Stimulated activated CD4-positive, alpha-beta T cell treated with anti-CD3 and anti-CD28 coated beads, Interleukin-4, amount 100 ng/mL, for 1 hour (primary cell): ENCODE measurements at places on chromosomes 11 and 22.

- no peak for DNase-seq
Observed at GRCh38 chr11:94181943-94182342, 53.3 kb downstream of the PANX1 start.

DNA sequence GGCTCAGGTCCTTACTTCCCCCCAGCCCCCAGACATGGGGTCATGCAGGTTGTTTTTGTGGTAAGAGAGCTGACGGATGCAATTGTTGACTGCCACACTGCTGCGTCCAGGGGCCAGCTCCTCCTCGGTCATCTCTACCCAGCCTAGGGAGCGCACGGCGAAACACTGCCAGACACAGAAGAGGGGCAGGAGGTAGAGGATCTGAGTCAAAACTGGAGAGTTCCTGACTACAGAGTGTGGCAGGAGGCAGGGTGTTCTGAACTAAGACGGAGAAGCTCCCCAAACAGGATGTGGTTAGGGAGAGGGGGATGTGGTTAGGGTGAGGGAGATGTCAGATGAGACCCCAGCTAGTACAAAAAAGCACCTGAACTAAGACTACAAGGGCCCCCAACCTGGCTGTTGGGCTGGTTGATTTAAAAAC is 12.3 kb downstream of the SMPD1 start:
- DNase-seq: no peak

DNA sequence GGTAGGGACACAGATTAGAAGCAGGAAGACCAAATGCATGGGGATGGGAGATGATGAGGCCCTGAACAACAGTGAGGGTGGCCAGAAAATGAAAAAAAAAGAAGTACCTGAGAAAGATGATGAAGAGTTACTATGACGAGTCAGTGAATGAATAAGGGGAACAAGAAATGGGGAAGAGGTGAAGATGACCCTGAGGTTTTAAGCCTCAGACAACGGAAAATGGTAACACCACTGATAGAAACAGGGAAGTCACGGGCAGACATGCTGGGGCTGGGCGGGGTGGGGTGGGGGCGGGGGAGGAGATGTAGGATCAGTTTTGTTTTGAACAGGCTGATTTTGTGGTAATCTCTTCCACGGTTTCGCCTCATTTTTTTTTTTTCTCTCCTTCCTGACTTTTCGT is 205.1 kb upstream of the CADM1 start:
- DNase-seq: no peak

DNA sequence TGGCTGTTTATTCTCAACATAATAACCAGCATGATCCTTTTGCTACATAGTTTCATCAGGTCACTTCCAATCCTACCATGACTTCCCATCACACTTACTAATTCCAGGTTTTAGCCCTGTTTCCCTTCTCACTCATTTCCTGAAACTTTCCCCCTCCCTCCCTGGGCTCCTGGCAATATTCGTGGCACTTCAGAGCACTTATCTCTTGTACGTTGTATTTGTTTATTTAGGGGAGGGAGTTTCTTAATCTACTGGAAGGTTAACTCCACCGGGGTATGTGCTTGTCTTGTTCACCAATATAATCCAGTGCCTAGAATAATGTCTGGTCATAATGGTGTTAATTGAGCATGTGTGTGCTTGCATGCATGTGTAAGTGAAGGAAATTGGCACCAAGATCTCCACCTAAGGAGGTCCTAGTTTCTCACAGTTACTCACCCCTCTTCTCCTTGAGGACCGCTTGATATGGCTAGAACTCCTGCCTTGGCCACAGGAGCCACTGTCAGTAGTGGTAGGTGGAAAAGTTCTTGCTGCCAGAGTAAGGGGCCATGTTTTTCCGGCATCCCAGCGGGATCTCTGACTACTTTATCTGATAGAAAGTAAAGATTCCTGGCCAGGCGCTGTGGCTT is 11.7 kb downstream of the EIF3L start:
- no peak for DNase-seq

GRCh38 chr11:1223346-1224110 is 662 bp downstream of the MUC5B start:
- DNase-seq: no peak

DNA sequence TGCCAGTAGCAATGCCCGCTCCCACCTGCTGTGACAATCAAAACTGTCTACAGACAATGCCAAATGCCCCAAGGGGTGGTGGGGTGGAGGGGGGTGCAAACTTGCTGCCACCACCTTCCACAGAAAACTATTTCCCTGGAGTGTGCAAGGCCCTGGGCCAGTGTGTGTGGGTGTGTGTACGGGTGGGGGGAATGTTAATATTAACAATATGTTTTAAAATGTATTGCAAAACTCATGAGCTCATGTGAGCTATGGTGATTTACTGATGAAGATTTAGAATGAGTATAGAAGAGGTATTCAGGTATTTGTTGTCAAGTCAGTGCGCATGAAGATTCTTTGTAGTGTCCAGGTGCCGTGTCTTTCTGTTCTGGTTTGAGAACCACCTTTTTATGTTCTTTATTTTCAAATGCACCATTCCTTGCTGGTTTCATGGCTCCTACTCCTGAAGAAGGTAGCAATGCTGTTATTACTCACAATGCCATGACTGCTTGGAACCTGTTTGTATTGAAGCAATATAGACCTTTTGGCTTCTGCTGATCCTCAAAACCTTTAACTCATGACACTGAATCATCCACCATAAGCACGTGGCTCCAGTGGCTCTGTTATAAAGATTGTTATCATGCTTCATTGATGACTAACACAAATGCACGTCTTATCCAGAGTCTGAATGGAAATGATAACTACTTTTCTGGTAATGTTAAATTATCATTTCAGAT is 29.9 kb upstream of the AQP11 start:
- DNase-seq: no peak

DNA sequence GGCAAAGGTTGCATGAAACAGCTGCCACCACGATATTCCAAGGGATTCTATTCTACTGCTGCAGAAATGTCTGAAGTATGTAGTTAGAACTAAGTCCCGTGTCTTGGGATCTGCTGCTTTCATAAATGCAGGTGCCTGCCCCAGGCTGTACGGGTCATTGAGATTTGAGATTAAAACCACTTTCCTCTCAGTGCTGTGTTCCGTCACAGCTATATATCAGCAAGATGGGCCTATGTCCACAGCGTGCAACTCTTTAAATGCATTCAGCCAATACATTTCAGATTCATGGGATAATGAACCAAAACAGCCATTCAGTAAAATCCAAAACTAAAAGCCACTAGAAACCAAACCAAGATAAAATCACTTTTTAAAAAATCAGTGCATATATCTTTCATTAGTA is 107.3 kb upstream of the LUZP2 start:
- DNase-seq: no peak

- DNase-seq: no peak
Observed at GRCh38 chr11:58617976-58618557, 4.4 kb upstream of the CNTF start.

GRCh38 chr11:46356924-46357482 is 9.7 kb downstream of the DGKZ start:
- no peak for DNase-seq

DNA sequence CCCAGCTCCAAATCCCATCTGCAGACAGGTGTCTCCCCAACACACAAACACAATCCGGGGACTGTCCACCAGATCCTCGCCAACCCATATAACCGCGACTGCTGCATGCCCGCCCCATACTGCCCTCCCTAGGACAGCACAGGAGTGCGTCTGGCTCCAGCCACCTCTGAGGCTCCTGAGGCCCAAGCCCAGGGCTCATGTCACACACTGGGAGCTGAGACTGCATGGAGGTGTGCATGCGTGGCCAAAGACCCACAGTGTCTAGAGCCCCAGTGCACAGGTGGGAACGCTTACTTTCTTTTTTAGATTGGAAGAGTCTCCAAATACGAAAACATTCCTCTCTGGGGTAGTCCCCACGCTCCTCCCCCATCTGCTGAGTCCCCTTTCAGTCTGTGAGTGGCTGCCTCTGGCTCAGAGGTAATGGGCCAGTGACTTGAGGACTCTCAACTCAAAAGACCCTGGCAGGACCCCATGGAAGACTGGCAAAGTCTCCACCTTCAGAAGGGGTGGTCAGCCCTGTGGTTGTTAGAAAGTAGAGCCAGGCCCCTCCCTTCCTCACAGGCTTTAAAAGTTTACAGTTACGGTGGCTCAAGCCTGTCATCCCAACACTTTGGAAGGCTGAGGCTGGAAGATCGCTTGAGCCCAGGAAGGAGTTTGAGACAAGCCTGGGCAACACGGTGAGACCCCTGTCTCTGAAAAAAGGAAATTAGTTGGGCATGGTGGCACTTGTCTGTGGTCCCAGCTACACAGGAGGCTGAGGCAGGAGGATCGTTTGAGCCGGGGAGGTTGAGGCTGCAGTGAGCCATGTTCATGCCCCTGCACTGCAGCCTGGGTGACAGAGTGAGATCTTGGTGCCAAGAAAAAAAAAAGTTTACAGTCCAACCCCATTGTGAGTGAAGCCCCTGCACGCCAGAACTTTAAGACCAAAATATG is 2.3 kb downstream of the CBX7 start:
- no peak for DNase-seq

DNA sequence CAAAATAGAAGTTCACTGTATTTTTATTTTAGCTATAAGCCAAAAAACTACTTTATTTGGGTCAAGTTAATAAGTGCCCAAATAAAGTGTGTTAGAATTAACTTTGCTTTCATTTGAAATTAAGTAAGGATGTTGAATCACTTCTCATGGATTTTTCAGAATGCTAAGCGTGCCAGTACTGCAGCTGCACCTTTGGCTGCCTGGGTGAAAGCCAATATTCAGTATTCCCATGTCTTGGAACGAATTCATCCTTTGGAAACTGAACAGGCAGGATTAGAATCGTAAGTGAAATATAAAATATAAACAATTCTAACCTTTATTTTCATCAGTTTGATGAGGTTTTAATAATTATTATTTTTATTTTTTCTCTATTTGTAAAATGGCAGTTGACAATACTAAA is 113.6 kb downstream of the DYNC2H1 start:
- DNase-seq: no peak

DNA sequence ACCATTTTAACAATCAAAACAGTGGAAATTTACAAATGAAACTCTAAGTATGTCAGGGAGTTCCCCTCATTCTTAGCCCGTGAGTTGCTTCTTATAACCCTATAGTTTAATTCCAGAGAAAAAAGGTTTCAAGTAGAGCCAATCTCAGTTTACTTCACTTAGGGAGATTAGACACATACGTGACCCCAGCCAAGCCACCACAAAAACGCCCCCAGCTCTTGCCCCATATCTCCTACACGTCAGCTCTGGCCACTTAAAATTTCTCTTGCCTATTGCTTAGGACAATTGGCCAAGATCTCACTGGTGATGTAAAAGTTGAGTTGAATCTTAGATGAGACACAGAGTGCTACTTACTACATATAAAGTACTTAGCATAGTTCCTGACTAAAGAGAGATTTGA is 166.4 kb downstream of the ETS1 start:
- DNase-seq: no peak

GRCh38 chr11:1377231-1377780 is 12.4 kb upstream of the BRSK2 start:
- no peak for DNase-seq

GRCh38 chr22:11627436-11627797 is 3900.6 kb upstream of the OR11H1 start:
- no peak for DNase-seq

DNA sequence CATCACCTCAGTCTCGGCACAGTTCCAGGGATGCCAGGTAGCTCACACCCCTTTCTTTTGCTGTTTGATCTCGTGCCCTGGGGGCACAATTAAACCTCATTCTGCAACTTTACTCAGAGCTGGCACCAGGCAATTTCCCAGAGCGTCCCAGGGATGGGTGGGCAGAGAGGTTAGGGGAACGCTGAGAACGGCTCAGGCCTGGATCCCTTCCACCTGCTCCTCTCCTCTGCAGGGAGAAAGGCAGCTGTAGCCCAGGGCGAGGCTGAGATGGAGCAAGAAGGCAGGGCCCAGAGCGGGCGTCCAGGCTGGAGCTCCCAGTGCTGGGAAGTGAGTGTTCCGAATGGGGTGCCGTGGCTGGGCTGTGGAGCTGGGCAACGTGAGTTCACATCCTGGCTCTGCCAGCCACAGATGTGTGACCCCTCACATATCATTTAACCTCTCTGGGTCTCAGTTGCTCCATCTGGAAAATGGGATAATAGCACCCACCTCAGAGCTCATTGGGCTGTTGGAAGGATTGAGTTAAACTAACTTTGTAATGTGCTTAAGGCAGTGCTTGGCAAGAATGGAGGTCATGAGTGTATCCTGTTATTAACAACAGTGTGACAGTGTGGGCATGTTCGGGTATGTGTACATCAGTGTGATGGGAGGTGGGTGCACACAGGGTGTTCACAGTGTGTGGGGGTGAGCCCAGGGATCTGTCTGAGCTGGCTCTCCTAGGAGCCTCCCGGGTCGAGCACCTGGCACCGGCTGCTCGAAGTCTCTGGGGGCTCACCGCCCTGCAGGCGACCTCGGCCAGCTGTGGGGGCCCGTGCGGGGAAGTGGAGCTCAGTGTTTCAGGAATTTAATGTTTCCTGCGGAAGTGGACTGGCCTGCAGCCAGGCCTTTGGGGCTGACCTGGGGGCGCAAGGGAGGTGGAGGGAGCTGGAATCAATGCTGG is 15.5 kb downstream of the OTUB1 start:
- DNase-seq: no peak
